Left kidney (tissue), 8 donors: ENCODE measurements at places on chromosomes 3 and 15.

- no peak for DNase-seq
These were observed 2.9 kb upstream of the GRM2 start for GRCh38 chr3:51703761-51704510.

GRCh38 chr3:55884491-55885285 is 397.6 kb upstream of the WNT5A start:
- no peak for DNase-seq

- no peak for DNase-seq
These were observed at the start of gene LIPH for GRCh38 chr3:185552358-185552877. TSS of gene LIPH (minus strand) at chr3:185552588. CDS start at chr3:185552471, 117 bp downstream.

GRCh38 chr3:108099244-108099643 is 8.4 kb upstream of the CD47 start:
- no peak for DNase-seq

DNA sequence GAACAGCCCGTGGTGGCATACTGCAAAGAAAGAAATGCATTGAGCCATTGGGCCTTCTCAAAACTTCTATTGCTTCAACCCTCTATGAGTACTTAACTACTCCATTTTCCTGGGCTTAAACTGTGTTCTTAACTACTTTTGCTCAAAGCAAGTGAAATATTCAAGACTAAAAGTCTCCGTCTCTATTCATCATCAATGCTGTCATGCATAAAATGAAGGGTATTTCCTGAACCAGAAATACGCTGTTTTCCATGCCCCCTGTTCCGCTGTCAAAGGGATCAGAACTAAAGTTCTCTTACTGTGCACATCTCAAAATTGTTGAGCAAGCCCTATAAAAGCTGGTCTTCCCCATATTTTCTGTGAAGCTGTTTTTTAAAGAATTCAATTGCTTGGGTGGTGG is 20.3 kb downstream of the SIAH2 start:
- no peak for DNase-seq

GRCh38 chr15:47349179-47349578 is 368.1 kb upstream of the SEMA6D start:
- no peak for DNase-seq

- DNase-seq: peak; percentile 60
These were observed 93.9 kb upstream of the RASGRF1 start for GRCh38 chr15:79184465-79184892.

DNA sequence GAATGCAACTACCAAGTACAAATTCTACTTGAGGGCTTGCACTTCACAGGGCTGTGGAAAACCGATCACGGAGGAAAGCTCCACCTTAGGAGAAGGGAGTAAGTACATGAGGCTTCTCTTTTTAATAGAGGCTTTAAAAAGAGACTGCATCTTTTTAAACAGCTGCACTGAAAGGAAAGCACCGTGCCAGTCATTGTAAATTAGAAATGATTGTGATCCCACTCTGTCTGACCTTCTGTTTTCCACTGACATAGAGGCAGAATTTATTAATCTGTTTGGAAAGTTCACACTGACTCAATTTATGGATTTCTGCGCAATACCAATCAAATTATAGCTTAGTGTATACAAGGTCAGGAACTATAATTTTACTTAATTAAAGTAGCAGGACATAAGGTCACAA is 198.2 kb downstream of the CHL1 start:
- DNase-seq: no peak

GRCh38 chr15:77909182-77909940 is 168.2 kb downstream of the TBC1D2B start:
- DNase-seq: no peak

DNA sequence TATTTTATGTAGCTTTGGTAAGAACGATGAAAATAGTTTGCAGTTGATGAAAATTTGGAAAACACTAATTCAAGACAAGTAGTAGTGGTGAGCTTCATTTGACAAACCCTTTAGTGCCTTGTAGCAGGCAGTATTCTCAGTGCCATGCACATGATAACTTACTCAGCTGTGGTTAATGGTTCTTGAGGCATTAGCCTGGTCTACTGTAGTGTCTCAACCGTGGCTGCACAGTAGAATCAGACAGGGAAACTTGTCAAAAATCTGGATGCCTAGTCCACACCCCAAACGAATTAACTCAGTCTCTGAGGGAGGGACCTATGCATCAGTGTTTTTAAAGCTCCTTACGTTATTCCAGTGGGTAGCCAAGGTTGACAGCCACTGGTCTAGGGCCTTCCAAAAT is 45.4 kb downstream of the PSMD6 start:
- DNase-seq: no peak

GRCh38 chr3:105253225-105253624 is 113.5 kb upstream of the ALCAM start:
- peak; percentile 10 for DNase-seq
